ENCODE measurements at places on chromosomes 1 and 21.

GRCh38 chr1:30319765-30320580, 403.4 kb downstream of the MATN1 start:
- no peak for DNase-seq

DNA sequence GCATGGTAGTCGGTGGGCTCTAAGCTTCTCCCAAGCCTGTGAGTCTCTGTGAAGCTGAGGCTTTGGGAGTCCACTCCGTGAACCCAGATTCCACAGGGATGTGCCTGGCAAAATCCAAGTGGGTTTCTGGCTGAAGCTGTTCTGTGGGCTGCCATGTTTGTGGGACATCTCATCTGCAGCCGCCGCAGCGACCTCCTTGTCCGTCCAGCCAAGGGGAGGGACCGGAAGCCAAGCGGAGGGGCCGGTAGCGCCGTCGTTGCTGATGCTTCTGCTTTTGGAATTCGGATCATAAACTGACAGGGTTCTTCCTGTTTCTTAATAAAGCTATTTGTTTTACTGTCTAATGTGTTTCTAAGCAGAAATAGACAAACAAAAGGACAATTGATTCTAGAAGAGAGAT, 13.3 kb downstream of the KIF26B start:
- peak; percentile 88 for DNase-seq

GRCh38 chr1:205500240-205501233, 3.9 kb upstream of the CDK18 start:
- no peak for DNase-seq

DNA sequence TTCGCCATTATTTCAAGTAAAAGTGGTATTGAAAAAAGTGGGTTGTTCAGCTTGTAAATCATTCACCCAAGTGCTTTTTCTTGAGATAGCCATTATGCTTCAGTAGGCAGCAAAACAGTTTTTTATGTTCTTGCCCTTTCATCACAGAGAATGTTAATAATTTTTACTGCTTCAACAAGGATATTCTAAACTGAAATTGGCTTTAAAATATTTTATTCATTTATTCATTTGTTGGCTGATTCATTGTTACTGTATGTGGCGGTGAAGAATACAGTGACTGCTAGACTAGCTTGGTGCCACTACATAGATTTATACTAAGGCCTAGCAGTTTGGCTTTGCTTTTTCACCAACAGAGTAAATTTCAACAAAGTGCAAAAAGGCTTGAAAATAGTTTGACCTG, 121.5 kb downstream of the OLFML2B start:
- DNase-seq, result no peak

- DNase-seq, result no peak
These were observed 49.4 kb downstream of the KIF21B start for GRCh38 chr1:200973937-200974657.

DNA sequence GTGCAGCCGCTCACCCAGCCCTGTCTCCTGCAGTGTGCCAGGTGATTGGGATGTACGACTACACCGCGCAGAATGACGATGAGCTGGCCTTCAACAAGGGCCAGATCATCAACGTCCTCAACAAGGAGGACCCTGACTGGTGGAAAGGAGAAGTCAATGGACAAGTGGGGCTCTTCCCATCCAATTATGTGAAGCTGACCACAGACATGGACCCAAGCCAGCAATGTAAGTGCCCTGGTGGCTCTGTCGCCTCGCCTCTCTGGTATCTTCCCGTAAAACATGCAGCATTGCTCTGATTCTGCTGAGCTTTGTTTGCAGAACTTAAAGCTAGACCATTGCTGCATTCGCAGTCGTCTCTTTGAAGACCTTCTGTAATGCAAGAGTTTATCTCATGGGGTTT, 79.2 kb downstream of the ATP5PO start:
- DNase-seq, result no peak

GRCh38 chr1:206653715-206654459, 18.6 kb downstream of the DYRK3 start:
- no peak for DNase-seq

DNA sequence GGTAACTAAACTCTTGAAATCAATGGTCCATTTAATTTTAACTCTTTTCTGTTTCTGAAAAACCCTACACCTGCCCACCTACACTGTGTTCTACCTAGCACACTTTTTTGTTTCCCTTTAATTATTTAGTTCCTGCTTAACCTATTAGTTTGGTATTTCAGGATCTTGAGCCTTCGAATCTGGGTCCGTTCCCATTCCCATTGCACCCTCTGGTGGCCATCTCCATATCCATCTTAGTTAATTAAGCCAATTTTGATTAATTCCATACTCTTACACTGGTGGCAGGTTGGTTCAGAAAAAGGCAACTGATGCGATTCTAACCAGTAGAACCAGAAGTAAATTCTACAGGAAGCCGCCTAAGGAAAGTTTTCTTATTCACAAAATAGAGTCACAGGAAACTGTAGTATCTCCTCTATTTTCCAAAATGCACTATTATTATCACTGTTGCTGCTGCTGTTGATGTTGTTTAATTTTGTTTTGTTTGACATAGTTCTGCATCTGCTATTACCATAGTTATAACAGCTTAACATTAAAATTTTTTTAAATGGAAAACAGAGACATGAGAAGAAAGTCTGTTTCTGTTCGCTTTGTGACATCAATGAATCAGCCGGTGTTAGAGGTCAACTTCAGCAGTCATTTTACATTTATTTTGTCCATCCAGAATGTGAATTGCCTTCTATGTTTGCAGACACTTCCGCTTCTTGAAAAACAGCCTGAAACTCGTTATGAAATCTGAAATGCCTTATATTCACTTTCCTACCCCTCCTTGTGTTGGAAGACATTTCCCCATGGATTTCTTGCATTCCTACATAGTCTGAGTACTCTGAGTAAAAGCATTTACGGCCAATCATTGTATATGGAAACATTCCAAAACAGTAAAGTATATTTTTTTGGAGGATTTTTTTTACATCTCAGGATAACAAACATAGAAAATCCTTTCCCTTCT, 115.5 kb upstream of the NCAM2 start:
- DNase-seq, result peak; percentile 20

- no peak for DNase-seq
These were observed 39.0 kb upstream of the PDE9A start for GRCh38 chr21:42614396-42614795.

DNA sequence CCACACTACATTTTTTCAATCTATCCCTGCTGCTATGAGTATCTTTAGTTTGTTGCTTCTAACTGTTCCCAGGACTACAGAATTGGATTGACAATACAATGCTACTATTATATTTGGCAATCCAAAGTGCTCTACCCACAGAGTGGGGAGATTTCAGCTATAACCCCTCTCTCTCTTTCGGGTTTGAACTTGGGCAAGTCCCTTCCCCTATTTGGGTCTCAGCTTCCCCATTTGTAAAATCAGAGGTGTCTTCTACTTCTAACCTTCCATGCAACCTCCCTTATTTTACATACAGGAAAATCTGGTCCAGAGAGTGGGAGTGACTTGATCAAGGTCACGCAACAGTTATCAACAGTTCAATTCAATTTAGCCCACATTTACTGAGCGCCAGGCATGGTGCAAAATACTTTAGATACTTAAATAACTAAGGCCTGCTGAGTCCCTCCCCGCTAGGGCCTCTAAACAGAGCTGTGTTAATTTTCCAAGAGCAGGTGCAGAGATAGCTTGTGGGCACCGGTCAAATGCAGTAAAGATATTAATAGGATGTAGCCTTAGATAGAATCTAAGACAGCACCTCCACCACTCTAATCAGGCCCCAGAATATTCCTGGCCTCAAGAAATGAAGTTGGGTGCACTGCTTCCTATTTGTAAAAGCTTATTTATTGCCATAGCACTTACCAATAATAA, 9.4 kb upstream of the GPX7 start:
- DNase-seq, result no peak

GRCh38 chr1:203173566-203173965, 2.1 kb downstream of the MYBPH start:
- no peak for DNase-seq

DNA sequence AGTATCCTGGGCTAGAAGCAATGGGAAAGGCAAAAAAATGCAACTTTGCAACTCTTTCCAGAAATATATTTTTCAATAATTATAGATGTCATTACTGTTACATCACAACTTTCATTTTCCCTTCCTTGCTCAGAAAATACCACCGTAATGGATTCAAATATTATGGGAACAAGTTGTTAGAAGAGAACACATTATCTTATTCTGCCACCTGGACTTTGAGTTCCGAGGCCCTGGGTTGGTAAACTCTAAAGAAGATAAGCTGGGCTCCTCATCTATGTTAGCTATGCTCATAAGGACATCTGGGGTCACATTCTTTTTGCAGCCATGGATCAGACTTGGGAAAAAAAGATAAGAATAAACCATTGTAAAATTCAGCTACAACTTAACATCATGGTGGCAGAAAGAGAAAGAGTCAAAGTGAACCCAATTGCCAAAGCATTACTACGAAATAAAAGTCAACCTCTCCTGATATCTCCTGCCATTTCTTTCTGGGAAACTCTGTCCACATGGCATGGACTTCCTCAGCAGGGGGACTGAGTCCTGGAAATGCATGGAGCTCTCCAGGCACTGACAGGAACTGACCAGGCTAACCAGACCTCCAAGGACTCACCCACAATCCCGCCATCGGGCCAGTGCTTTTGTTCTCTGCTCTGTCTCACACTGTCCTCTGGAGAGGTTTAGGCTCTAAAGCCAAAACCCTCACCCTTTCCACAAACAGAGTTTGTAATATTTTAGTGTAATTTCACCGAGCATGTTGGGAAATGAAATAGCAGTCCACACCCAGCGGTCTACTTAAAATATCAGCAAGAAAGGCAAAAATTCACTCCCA, 499.1 kb upstream of the RUNX1 start:
- no peak for DNase-seq

DNA sequence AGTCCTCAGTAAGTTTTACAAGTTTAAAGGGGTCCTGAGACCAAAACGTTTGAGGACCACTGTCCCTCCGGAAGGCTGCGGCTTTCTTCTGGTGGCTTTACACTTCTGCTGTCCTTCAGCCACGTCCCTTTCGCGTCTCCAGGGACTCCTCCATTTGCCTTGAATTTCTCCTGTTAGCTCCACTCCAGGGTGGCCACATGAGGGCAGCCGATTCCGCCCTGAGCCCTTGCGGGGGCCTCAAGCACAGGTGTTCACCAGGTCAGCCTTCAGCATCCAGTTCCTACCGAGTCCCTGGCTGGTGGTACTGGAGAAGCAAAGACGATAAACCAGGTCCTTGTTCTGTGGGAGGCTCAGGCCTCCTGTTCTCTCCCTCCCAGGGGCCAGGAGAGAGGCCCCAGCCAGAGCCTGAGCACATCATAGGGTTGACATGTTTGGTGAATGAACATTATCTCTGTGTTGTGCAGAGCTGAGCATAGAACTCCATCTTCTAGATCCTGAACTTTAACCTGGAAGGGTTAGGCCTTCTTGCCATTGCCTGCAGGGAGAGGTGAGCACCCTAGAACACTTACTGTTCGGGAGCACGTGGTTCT, 27.4 kb upstream of the COQ8A start:
- peak; percentile 8 for DNase-seq

DNA sequence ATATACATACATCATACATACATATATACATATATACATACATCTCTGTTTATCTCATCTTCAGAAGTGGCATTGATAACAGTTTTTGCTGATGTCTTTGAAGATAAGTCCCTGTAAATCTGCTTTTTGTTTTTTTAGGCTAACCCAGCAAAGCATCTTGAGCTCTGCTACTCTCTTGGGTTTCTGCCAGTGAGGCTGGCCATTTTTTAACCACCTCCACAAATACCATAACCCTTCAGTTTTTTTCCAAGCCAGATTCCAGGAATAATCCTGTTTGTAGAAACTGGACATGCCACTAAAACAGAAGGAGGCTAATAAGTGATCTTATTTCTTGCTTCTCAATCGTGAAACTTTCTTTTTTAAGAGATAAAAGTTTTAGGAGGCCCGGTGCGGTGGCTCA, 21.6 kb downstream of the SDHC start:
- no peak for DNase-seq

DNA sequence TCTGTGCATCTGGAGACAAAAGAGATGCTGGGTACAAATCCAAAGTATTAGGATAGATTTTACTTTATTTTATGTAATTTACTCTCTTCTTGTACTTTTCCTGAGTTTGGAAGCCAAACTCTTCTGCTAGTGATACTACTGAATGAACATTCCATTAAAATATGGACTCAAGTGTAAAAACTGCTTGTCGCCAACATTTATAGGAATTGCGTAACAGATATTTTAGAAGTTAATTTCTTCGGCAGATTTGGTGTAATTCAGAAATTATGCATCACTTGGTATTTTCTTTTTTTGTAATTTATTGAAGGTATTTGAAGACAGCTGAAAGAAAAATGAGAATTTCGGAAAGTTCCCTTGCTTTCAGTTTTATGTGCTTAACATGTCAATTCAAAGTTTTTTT, 137.0 kb downstream of the RABGAP1L start:
- DNase-seq, result no peak

- no peak for DNase-seq
These were observed 126.8 kb downstream of the RGS21 start for GRCh38 chr1:192443616-192444015.

DNA sequence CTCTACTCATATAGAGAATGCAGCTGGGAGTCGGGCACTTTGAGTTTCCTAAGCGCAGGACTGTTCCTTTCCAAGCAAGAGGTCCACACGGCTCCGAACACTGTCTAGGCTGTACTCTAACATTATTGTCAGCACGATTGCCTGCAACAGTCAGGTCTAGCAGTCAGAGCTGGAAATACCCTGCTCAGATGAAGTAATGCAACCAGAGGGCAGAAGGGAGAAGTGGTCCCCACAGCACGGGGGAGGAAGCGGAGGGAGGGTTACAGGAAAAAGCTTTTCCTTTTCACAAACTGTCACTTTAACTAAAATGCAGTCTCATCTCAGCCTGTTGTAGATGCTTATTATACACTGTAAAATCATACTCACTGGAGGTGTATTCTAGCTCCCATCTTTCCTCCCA, 98.9 kb upstream of the SLC44A3 start:
- no peak for DNase-seq

DNA sequence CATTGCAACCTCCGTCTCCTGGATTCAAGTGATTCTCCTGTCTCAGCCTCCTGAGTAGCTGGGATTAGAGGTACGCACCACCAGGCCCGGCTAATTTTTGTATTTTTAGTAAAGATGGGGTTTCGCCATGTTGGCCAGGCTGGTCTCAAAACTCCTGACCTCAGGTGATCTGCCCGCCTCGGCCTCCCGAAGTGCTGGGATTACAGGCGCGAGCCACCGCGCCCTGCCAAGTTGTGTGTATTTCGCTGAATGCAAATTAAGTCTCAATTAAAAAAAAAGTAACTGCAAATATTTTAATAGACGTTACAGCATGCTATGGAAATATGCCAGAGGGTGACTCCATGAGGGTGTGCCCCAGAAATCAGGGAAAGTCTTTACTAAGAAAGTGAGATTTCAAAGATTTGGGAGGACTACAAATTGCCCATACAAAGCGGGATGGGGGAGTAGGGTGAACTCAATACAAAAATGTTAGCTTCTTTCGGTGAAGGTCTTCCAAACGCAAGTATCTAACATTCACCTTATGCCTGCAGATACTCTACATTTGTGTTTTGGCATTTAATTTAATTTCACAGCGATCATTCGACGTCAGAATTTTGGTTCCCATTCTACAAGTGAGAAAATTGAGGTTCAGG, 85.6 kb downstream of the NKAIN1 start:
- peak; percentile 16 for DNase-seq

DNA sequence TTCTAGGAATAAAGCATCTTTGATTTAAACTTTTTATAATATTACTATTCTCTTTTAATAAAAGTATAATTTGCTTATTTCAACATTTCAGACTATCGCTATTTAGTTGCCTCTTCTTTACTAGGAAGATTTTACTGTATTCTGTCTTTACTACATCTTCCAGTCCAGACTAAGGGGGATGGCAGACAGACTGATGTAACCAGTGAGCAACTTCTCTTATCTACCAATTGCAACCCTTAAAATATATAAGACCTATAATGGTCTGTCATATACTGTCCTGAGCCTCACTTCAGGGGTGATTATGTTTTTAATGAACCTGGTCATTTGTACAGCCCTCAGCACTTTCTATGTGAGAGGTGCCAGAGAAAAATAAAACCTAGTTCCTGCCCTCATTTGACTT, 87.0 kb downstream of the UBE2U start:
- no peak for DNase-seq

Measured in left lung (tissue), 14 donors.